Hepatic stellate cell (primary cell): ENCODE measurements at places on chromosomes 13 and 19.
A peak's percentile ranks its signal among the peaks of the same experiment; 100 is the strongest.

DNA sequence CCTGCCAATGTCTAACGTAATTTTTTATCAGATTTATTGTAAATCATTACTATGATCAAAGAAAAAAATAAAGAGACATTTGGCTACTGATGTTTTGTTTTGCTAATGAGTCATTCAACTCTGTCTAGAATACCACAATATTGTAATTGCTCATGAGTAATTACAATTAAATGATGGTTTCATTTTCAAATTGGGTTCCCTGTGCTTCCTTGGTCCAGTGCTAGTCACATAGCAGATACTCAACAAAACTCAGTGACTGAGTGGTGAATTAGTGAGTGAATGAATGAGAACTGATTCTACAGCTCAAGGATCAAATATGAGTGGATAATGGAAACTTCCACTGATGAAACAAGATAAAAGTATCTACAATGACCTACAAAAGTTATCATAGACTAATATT is 304.7 kb downstream of the POU4F1 start:
- no peak for DNase-seq

DNA sequence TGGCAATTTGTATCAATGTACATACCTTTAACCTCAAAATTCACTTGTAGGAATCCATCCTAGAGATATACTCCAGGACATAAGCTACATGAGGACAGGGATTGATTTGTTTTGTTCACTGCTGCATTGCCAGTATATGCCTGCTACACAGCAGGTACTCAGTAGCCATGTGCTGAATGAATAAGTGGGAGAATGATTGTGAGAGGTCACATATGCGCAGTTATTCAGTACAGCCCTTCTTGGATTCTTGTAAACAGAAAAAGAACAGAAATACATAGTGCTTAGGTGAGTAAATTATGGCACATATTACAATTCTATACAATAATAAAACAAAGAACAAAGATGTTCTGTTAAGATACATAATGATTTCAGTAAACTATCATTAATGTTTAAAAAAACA is 133.3 kb downstream of the RNF17 start:
- no peak for DNase-seq

- DNase-seq = peak; percentile 94
Observed at GRCh38 chr19:752652-753517, 2.0 kb downstream of the MISP start.

DNA sequence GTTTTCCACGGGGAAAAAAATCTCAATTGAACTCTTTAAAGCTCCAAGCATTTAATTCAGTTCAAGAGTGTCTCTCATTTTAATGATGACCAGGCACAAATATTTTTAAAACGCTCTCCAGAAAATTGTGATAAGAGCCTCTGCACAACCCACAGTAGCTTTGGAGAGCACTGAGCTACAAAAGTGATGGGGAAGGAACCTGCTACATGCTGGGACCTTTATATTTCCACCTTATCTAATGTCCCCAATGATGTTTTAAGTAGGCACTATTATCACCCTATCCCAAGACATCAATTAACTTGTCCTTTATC is 14.1 kb upstream of the CEACAM6 start:
- DNase-seq = no peak

- no peak for DNase-seq
Observed at GRCh38 chr19:7265963-7266362, 28.3 kb downstream of the INSR start.

- DNase-seq = no peak
Observed at GRCh38 chr13:23739596-23739995, 149.6 kb downstream of the MIPEP start.
